ENCODE measurements at places on chromosomes 11 and 22.
A peak's percentile ranks its signal among the peaks of the same experiment; 100 is the strongest.

GRCh38 chr11:45470151-45470793 is 184.1 kb upstream of the SYT13 start:
- no peak for DNase-seq

DNA sequence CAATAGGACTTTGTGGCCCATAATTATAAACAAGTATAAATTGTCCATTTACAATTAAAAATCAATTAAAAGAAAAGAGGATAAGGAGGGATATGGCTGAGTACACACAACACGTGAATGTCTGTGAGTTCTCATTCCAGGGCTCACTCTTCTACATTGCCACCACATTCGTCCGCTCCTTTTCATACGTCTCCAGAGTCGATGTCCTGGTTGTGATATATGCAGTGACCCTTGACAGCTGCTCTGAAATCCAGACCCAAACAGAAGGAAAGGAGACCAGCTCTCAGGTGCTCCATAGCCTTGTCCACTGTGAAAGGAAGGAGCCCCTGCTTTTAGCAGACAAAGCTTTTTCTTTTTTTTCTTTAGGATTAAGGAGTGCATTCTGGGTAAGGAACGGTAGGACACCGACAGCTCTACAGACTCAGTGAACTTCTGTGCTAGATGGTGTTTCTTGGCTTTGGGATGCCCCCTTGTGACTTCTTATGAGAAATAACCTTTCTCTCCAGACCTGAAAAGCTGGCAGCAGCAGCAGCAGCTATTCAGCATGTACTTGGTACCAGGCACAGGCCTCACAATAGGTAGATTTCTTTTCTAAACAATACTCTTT is 19.7 kb upstream of the DNAJB13 start:
- no peak for DNase-seq

DNA sequence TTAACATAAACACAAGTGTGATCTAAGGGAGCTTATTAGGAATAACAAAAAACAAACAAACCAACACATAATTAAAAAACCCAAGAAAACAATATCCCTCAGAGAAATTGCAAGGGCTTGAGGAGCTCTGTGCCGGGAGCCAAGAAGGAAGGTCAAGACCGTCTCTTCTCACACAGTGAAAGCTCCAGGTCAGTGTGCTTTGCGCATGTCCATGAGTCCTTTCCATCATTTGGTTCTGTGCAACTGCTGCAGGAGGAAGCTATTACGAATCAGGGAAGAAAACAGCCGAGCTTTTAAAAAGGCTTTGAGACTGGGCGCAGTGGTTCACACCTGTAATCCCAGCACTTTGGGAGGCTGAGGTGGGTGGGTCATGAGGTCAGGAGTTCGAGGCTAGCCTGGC is 4.6 kb downstream of the KRTAP5-8 start:
- no peak for DNase-seq

DNA sequence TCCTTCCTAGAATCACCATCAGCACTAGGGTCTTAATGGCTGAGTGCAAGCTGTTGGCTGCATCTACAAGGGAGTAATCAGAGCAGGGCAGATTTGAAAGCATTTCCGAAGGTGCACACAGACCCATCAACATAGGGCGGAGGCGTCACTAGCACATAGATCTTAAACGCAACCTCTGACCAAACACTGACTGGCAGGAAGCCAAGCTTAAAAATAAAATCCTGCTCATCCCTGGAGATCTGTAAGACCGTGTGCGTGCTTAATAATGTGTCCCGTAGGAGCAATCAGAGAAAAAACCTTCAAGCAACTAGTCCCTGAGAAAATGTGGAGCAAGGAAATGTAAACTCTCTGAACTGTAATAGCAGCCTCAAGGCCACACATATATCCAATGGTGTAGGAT is 470.5 kb downstream of the ETS1 start:
- no peak for DNase-seq

- DNase-seq, result no peak
These were observed 8.5 kb upstream of the TMPRSS4 start for GRCh38 chr11:118068206-118068944.

- no peak for DNase-seq
These were observed 57.3 kb upstream of the SLN start for GRCh38 chr11:107769189-107769588.

DNA sequence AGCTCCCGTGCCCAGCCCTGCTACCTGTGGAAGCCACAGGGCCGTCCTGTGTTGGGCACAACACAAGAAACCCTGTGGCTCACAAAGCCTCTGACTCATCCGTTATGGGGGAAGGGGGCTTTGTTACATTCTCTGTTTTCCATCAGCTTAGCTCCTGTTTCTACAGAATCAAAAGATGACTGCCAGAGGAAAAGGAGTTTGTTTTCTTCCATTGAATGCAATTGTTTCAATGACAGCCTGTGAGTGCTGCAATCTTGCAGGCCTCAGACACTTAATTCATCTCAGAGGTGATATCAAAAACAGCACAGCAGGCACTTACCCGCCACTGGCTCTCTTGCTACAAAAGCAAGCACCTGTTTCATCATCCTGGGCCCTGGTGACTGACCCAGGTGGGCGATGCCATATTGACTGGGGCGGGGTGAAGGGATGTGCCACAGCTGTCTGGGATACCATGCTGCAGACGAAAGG is 194.3 kb downstream of the OPCML start:
- no peak for DNase-seq

DNA sequence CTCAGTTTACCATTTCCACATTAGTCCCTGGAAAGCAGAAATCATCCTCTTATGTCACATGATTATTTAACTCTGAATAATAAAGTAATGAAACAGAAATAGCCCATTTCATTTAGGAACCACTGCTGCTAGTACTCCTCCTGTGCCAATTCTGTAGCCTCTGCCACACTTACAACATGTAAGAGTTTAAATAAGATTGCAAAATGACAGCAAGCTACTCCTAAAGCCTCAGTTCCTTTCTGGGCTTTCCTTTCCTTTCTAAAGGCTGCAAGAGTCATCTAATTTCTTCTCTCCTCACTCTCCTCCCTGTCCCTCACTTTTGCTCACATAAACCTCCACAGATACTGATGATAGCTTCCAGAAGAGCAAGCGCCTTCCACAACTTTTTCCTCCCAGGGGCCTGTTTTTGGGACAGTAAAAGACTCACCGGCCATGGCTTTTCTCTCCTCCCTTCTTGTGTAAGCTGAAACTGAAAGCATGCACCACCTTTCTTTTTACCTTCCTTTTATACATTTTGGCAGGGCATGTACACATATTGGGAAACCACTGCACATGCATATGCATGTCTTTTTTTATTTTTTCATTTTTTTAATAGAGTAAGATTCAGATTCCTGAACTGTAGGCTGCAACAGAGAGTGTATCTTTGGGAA is 38.5 kb downstream of the CARD18 start:
- DNase-seq, result no peak

- DNase-seq, result no peak
These were observed 38.3 kb downstream of the MADD start for GRCh38 chr11:47308050-47308823.

GRCh38 chr11:90704510-90704909 is 481.7 kb upstream of the CHORDC1 start:
- DNase-seq, result no peak

DNA sequence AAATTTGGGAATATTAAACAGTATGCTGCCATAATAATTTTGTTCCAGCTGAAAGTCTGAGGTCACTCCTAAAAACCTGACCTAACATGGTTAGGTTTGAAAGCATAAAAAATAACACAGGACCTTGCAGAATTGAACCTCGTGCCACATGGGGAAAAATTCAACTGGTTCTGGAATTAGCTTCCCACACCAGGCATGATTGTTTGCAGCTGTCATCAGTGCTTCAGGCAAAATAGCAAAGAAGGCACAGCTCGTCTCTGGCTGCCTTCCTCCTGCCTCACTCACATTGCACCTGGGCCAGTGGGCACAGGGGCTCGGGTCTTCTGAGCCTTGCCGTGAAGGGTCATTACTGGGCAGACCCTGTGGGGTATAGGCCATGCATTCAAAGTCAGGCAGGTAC is 153.8 kb upstream of the ARHGAP20 start:
- DNase-seq, result no peak

GRCh38 chr22:44309137-44309536 is 3.6 kb downstream of the SHISAL1 start:
- DNase-seq, result no peak

DNA sequence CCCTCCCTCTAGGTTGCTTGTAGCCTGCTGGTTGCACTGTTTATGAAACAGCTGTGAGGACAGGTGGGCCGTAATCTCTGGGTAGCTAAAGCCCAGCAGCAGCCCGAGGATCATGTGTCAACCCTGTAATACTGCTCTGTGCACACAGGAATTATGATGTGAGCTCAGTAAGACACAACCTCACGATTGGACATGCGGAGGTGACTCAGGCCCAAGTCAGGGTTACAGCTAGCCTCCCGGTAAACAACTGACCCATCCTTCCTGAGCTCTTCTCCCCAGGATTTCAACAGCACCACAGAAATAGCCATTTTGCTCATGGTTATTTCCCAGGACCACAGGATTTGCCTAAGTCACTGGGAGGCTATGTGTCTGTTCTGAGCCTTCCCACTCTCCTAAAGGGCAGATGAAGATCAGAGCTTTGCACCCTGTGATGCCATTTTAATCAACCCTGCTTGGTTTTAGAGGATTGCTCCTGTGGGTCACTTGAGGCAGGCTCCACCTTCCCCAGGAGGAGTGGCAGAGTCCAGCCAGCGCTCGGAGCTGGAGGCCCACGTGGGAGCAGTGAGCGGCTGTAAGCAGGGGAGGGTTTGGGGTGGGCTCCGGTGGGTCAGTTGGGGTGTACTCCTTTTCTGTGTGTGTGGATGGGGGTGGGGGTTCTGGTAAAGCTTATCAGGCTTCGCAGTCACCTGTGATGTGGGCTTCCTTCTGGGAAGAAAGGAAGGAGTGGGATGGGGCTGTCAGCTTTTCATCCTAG is at the start of gene AMPD3:
AMPD3 (plus strand) TSS at position 387 of the 754 bp plus-strand sequence. CDS start 6,256 bp downstream, outside the sequence.
- no peak for DNase-seq

DNA sequence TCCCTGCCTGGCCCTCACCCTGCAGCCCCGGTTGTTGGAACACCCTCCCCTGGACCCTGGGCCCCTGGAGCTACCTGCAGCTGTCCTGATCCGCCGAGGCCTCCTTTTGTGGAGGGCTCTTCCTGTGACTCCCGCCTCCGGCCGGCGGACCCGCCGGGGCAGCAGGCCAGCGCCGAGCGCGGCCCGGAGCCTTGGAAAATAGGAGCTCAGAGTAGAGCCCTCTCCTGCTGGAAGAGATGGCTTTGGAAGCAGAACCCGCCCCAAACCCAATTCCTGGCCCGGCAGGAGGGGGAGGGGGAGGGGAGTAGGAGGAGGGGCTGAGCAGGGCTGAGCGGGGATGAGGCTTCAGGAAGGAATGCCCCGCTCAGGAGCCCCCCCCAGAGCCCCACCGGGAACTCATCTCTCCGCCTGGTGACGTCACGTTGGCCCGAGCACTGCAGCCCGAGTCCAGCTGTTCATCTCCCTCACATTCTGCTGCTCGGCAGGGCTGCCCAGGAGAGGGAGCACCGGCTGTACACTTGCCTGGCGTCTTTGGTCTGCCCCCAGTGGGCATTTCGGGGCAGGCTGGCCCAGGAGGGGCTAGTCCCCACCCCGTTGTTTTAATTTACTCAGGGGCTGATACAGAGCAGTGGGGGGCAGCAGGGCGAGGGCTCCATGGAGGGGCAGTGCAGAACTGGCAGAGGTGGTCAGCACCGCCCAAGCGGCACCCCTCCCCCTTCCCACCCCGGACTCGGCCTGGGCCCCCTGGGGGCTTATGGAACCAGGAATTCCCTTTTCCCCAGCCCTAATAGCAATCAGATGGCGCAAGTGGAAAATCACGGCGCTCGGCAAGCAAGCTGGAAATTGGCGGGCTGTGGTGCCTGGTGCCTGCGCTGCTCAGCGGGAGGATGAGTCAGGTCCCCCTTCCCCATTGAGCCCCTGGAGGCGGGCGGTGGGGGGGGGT is at the start of gene MRGPRF:
MRGPRF (minus strand) TSS at position 238 of the 943 bp plus-strand sequence. CDS start 3,345 bp downstream, outside the sequence.
- DNase-seq, result peak; percentile 13

DNA sequence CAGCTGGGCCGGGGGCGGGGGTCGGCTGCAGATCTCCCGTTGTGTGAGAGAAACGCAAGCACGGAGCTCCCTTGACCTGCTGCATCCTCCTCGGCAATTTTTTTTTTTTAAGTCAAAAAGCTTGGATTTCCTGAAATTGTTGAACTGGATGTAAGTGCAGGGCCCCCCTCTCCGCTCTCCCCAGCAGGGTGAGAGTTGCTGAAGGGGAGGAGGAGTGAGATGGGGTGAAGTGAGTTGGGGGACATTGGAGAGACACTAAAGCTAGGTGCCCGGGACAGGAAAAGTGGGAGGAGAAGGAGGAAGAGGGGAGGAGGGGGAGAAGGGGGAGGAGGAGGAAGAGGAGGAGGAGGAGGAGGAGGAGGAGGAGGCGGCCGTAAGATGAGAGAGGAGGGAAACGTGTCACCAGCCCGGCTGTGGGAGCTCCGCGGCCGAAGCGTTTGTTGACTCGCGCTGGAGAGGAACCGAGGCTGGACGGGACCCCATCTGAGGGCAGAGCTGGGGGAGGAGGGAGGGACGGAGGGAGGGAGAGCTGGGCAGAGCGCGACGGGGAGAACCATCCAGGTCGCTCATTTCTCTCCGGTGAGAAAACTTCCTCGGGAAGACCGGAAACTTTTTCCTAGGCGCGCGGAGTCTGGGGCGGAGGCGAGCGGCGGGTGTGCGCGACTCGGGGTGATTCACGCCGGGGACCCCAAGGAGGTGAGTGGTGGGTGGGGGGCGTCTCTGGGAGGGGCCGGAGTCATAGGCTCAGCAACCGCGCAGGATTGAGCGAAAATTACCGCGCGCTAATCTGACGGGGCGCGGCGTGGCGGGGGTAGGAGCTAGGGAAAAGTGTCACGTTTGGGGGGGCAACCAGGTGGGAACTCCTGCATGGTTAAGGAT is 80.2 kb downstream of the PRR5L start:
- DNase-seq, result no peak

DNA sequence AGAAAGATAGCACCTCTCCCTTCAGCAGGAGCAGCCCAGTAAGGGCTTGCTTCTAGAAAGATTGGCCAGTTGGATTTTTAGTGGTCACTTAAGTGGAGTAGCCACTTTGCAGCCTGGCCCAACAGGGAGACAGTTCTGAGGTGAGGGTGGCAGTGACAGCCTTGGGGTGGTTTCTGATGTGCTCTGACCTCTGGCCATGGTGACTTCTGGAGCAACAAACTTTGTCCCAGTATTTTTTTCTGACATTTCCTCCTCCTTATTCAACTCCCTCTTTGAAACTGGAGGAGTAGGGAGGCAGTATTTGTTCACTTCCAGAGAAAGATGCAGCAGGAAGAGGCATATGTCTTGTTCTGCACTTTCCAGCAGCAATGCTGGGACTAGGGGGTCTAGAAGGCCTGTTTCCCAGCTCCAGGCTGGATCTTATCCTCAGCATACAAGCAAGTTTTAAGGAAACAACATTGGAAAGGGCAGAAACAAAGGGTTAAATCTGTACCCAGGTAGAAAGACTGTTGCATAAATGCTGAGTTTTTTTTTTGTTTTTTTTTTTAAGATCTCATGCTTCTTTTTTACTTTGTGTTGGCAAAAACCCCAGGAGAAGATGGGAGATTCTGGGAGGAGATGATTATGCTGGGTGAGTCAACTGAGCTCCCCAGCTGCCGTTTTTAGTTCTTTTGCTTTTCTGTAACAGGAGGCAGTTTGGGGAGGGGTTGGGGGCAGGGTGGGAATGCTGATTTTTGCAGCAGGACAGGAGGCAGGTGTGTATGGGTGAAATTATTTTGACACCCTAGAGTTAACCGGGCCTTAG is 37.2 kb downstream of the RCOR2 start:
- no peak for DNase-seq
